Stimulated activated CD4-positive, alpha-beta T cell treated with anti-CD3 and anti-CD28 coated beads, Interleukin-12 subunit alpha, Interleukin-12 subunit beta, amount 100 ng/mL, for 24 hours (primary cell): ENCODE measurements at places on chromosomes 7 and 10.

- DNase-seq, result no peak
Observed at GRCh38 chr10:43190775-43191174, 52.5 kb downstream of the CSGALNACT2 start.

GRCh38 chr10:132434405-132435005 is 37.5 kb downstream of the PWWP2B start:
- peak; percentile 69 for DNase-seq

- DNase-seq, result no peak
Observed at GRCh38 chr10:70540089-70540788, 61.7 kb downstream of the PALD1 start.

DNA sequence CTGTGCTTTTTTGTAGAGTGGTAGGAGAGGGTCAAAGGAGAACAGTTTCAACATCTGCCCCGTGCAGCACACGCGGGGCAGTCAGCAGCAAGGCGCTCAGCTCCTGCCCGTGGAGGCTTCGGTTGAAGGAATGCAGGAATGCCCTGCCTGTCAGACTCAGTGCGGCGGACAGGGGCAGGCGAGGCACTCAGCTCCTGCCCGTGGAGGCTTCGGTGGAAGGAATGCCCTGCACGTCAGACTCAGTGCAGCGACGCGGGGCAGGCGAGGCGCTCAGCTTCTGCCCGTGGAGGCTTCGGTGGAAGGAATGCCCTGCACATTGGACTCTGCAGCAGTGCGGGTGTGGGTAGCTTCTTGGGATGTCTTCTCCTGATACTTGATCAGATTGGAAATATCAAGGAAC is 37.0 kb downstream of the PPP2R2D start:
- no peak for DNase-seq

- DNase-seq, result no peak
Observed at GRCh38 chr7:37205451-37205850, 243.2 kb downstream of the ELMO1 start.

DNA sequence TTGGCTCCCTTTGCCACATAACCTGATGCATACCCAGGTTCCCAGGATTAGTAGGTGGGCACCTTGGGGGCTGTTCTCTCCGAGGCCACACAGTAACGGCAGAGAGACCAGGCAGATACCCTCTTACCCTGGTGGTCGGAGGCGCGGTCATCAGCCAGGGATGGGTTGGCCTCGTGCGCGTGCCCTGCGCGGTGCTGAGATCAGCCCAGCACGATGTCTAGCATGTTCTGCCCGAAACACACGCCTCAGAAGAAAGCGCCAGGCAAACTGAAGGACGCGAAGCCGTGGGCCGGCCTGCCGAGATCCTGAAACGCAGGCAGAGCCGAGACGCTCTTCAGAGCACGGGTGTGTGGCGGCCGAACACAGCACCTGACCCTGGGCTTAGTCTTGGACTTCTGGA is 34.7 kb upstream of the CFAP46 start:
- no peak for DNase-seq
